Activated effector memory CD4-positive, alpha-beta T cell treated with Interleukin-2 at 50 U/mL for 16 hours (primary cell): ENCODE measurements at places on chromosomes 6 and 20.

GRCh38 chr6:170096803-170097504 lies 193.9 kb downstream of the DLL1 start:
- DNase-seq, result no peak

- no peak for DNase-seq
Measured at GRCh38 chr6:136923116-136923953, 1.2 kb downstream of the SLC35D3 start.

DNA sequence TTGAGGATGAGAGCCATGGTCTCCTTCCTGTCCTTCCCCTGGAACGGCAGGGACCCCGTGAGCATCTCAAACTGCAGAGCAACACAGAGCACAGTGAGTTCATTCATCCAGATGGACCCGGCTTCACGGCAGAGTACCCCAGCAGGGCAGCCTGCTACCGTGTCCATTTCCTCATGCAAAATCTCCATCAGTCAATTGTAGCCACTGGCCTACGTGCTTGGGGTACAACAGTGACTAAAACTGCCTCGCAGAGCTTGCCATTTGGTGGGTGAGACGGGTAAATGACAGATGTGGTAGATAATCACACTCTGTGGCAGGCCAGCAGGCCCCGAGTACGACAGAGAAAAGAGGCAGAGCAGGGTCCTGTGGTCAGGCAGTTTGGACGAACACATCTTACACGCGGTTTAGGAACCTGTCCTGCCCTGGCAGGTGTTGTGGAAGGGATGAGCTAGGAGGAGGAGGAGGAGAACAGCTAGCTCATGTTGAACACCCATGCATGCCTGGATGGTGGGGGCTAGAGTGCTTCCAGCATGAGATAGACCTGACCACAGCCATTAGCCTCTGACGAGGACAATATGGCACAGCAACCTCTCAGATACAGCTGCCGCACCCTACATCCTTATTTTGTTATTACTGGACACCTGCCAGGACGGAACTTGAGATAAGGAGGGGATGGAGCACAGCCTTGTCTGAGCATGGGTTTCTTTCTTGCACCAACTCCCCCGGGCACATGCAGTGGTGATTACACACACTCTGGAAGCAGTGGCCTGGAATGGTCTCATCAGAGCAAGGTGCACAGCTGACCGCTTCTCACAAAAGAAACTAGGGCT lies 95.6 kb downstream of the RAMACL start:
- no peak for DNase-seq

DNA sequence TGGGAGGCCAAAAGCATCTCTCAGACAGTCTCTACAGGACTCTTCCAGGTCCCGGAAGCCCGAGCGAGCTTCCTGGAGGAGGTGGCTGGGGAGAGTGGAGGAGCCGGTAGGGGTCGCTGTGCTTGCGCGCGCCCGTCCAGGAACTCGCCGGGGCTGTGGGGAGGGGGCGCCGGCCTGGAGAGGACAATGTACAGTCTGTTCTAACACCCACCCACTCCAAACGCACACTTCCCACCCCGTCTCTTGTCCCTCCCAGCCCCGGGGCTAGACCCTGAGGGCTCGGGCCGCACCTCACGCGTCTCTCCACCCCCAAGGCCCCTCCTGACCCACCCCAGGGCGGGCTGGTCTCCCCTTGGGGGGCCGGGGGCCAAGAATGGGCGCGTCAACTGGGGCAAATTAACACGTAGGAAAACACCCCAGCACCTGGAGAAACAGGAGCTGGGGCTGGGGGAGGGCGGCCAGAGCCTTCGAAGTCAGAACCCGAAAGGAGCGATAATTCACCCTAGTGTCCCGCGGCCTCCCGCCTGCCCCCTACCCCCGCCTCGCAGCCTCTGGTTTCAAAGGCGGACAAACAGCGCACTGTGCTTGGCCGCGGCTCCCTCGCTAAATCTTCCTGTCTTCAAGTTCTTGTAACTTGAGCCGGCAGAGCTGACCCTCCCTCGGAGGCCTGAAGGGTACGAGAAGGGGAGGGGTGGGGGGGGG lies 103.2 kb upstream of the FOXP4 start:
- no peak for DNase-seq

GRCh38 chr6:12893036-12893435 lies 176.5 kb downstream of the PHACTR1 start:
- DNase-seq, result no peak

- DNase-seq, result no peak
Measured at GRCh38 chr6:75735491-75736186, 13.4 kb upstream of the MYO6 start.

GRCh38 chr6:5713519-5713918 lies 293.2 kb downstream of the NRN1 start:
- DNase-seq, result no peak

DNA sequence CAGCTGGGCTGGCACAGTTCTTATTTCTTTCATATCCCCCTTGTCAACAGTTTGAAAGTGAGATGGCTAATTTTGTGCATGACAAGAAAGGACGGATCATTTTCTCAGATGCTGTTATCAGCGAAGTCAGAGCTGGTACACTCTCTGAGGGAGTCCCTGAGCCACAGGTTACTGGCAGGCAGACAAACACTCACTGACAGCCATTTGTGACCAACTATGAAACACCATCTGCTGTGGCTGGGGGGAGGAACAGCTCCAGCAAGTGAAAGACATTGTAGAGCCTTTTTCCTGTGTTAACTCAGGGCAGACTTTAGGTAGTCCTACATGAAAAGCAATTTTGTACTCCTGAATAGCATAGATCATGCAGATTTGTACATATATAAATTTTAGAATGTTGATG lies 22.2 kb downstream of the OLIG3 start:
- no peak for DNase-seq

DNA sequence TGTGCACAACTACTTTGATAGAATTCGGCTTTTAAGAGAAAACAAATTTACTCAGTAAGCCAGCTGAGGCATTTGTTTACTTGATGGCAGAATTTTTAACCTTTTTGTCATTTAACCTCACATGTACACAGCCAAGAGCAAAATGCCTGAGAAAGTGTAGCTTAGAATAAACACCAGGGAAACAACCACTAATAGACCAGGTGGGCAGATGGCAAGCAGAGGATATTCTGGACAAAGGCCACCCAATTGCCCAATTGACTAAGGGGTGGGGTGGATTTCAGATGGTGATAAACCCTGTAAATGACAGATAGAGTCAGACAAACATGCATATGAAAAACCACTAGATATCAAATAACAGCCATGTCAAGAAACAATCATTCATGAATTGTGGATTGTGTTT lies 190.7 kb upstream of the FBXL4 start:
- no peak for DNase-seq

DNA sequence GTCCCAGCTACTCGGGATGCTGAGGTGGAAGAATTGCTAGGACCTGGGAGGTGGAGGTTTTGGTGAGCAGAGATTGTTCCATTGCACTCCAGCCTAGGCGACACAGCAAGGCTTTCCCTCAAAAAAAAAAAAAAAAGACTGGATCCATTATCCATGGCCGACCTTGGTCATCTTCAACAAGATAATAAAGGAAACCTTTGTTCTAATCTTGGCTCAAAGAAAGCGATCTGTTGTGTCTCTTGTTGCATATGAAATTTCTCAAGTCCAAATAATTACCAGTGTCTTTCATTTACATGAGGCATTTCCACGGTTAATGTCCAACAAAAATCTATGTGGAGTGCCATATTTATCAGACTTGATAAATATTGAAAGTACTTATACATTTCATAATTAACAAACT lies 23.7 kb upstream of the KIF16B start:
- no peak for DNase-seq

DNA sequence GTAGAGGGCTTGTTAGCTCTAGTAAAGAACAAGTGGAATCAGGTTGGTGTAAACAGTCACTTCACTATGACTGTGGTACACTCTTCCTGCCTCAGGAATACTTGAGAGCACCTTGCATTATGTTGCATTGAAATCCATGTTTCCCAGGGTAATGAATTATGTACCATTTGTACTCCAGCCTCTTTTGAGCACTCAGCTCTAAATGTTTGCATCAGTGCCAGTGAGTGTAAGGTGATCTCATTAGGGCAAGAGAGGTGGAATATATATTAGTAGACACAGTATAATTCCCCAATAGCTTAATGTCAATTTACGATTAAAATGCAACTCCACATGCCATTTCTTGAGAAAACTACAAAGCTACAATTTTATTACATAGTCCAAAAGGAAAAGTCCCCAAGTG lies 319.6 kb upstream of the POU3F2 start:
- DNase-seq, result no peak

GRCh38 chr6:52555518-52556233 lies 21.2 kb downstream of the TRAM2 start:
- DNase-seq, result no peak

- DNase-seq, result no peak
Measured at GRCh38 chr6:18306977-18307376, 42.6 kb upstream of the DEK start.

GRCh38 chr6:125974214-125974866 lies 12.0 kb upstream of the TRMT11 start:
- DNase-seq, result no peak

GRCh38 chr6:72216222-72217068 lies 330.1 kb downstream of the RIMS1 start:
- no peak for DNase-seq

DNA sequence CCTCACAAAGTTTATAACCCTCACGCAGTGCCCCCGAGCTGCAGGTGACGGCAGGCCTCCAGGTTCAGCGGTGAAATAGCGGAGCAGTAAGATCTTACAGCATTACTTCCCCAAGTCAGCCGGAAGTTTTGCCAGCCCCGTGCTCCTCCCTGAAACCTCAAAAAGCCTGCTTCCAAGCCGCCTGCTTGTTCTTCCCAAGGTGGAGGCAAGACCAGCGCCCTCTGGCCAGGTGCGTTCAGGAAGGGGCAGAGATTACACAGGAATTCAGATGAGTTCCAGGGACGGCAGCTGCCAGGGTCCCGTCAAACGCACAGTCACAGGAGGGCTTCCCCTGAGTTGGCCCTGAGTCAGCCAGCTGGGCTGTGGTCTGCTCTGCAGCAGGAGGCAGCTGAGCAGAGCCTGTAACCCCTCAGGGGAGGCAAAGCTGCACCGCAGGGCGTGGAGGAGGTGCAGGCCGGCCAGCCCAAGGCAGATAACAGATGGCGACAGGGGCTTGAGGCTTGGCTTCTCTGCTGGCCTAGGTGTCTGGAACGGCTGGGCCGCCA lies 124.1 kb upstream of the RPS6KA2 start:
- DNase-seq, result no peak

- DNase-seq, result no peak
Measured at GRCh38 chr6:44275749-44276648, 5.7 kb downstream of the TMEM151B start.

DNA sequence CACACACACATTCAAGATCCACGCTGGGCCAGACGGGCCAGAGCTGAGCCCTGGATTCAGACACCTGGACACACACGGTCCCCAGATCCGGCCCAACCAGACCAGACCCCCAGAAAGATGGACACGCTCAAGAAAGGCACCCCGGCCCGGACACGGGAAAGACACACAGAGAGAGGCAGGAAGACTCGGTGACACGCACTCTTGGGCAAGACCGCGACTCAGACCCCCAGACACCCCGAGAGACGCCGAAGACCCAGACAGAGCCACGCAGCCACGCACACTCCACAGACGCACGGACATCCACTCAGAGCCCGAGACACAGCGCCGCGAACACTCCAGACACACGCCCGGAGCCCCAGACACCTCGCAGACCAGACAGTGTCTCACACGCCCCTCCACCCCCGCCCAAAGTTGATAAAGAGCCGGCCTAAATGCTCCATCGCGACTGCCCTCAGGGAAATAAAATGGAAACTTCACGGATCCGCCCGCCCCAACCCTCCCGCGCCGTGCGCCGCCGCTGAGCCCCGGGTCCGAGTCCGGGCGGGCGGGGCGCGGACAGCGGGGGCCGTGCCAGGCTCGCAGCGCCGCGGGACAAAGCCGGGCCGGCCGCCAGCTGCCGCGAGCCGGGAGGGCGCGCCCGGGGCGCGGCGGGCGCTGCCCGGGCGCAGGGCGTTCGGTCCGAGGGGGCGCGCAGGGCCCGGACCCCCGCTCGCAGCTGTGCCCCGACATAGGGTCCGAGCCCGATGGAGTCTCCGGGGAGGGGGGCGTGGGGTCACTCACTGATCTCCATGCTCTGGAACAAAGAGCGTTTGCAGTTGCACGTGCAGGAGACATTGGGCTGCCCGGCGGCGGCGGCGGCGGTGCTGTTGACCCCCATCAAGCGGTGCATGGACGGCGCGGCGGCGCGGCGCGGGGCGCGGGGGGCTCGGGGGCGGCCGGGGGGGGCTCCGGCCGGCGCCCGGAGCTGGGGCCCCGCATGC lies 831 bp downstream of the PMEPA1 start:
- DNase-seq, result peak; percentile 16

- DNase-seq, result no peak
Measured at GRCh38 chr6:3793545-3793944, 42.0 kb upstream of the PXDC1 start.
